ENCODE measurements at places on chromosomes 6 and 20. TPM values are rescaled to one million over a fixed set of nuclear protein-coding genes. Genes with fewer than 3 reads are reported as not detected.

CLPSL1 gene
- total RNA-seq = not detected

OTOR gene
- total RNA-seq = not detected

HTR1B gene
- not detected for total RNA-seq

ANKEF1 gene
- total RNA-seq = 2.0 TPM

CTCFL gene
- not detected for total RNA-seq

PRRT1 gene
- 1.5 TPM for total RNA-seq

PRIM2 gene
- 17.4 TPM for total RNA-seq

NT5DC1 gene
- 39.0 TPM for total RNA-seq

HLA-DRB1 gene
- 410 TPM for total RNA-seq

DNA sequence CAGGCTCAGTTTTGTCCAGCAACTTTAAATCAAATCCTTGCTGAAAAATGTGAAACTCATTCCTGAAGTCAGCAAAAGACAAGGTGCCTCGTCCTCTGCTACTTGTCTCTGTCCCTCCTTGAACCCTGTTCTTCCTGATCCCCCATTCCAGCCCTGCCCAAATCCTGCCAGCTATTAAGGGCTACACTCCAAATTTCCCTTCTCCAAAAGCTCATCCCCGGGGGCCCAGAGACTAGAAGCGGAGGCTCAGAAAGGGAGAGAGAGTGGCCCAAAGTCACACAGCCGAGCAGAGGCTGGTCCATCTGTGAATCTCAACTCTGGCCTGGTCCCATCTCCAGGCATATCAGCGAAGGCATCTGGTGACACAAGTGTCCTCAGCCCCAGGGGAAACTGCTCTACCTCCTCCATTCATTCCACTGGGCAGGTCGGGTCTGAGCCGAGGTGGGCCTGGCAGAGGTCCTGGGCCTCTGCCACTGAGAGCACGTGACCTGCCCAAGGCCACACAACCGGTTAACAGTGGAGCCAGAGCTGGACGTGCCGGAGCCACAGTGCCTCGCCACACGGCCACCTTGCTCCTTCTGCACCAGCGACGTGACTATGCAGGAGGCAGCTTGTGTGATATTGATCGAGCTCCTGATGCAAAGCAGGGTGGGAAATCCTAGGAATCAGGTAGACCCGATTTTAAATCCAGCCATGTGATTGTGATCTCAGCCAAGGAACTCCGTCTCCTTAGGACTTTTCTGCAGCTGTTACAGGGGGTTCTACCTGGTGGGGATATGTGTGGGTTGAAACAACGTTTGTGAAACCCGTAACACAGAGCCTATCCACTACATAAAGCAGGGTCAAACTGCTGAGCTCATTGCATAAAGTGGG, 28.6 kb downstream of the NOL4L start:
- no peak for DNase-seq

DNA sequence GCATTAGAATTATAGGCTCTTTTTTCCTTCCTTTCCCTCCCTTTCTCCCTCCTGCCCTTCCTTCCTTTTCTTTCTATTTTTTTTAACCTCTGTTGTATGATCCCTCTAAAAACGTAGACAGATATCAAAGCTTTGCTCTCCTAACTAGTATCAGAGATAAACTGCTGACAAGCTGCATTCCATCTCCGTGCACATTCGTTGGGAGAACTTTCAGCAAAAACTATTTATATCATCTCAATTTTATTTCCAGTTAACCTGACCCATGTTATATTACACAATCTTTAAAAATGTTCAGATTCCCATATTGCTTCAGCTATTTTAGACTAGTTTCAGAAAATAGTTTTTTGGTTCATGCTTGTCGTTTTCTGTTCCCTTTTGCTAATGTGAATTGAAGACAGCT, 47.3 kb downstream of the RNF217 start:
- DNase-seq = no peak

GRCh38 chr6:30763618-30764489, 19.5 kb upstream of the IER3 start:
- no peak for DNase-seq

- DNase-seq = no peak
Observed at GRCh38 chr6:166502453-166502852, 84.0 kb downstream of the RAMACL start.

GRCh38 chr6:25017932-25018567, 82.3 kb upstream of the RIPOR2 start:
- DNase-seq = peak; percentile 91

DNA sequence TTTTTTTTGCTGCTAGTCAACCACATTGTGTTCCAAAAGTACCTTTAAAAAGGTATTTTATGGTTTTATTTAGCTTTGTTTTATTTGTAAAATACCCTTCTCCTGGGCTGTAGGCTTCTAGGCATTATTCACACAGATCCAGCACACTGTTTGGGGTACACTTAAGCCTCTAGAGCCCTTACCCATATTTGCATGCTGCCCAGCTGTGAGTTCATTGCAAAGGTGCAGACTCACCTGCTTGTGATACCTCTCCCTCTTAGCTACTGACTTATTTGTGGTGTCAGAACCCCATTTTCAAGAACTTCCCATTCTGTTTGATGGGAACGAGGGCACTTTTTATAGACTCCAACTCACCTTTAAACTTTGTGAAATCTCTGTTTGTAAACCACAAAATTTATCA, 69.8 kb downstream of the RIN2 start:
- DNase-seq = no peak

- DNase-seq = no peak
Observed at GRCh38 chr6:146980900-146981329, 223.3 kb upstream of the STXBP5 start.

DNA sequence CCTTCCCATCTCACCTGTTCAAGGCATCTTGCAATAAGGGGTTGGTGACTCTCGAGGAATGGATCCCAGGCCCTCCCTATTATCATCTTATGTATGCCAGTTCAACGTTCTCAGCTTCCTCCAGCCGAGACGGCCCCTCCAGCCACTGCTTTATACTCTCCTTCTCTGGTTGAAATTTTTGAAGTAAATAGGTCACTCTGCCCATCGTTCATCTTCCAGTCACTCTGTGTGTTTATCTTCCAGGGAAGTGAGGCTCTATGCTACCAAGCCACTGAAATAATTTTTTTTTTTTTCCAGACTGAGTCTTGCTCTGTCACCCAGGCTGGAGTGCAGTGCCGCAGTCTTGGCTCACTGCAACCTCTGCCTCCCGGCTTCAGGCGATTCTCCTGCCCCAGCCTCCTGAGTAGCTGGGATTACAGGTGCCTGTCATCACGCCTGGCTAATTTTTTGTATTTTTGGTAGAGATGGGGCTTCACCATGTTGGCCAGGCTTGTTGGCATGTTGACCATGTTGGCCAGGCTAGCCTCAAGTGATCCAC, 17.0 kb downstream of the PTPN1 start:
- DNase-seq = no peak

GRCh38 chr6:5034328-5034727, 30.5 kb upstream of the RPP40 start:
- DNase-seq = no peak

GRCh38 chr20:49813305-49813974, 812 bp downstream of the SLC9A8 start:
- DNase-seq = no peak

DNA sequence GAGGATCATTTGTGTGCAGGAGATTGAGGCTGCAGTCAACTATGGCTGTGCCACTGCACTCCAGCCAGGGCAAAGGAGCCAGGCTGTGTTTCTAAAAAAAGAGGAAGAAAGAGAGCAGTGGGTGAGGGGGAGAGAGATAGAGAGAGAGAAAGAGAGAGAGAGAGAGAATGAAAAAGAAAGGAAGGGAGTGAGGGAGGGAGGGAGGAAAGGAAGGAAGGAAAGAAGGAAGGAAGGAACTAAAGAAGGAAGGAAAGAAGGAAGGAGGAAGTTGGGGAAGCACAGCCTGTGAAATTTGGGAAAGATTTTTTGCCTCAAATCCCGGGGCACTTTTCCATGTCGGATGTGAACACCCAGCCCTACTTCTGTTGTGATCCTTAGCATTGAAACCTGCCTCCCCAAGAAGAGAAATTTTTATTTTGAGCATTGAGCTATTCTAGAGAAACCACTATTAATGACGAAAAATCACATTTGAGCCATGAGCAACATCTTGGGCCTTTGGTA, 57.8 kb downstream of the FOXA2 start:
- DNase-seq = no peak

DNA sequence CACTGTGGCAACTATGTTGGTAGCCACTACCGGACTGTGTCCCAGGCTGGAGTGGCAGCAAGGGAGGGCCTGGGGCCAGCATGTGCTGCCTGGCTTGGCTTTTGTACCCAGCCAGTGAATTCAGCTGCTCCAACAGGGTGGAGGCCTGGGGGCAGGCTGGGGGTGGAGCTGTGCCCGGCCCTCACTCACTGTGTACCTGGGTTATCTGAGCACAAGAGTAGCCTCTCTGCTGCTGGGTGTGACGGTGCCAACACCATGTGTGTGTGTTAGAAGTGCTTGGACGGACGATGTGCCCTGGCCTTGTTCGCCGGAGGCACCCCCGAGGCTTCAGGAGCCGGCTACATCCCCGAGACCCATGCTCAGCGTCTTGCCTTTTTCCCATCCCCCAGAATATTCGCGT, 49.2 kb downstream of the EFCAB8 start:
- DNase-seq = peak; percentile 58

DNA sequence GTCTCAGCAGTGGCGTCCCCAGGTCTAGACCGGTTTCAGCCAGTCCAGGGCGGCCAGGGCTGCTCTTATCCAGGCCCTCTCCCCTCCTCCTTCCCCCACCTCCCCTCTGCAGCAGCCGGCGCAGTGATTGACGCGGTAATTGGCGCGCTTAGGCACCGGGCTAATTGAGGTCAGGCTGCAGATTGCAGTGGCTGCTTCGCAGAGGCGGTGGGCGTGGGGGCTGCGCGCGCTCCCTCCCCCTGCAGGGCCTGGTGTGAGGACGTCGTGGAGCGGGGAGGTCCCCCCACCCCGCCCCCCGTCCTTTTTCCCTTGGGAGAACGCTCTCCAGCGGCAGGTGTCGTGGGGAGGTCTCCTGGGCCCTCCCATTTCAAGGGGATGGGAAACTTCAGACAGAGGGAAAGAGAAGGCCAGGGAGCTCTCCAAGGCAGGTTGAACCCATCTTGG, 70.4 kb upstream of the BLCAP start:
- DNase-seq = no peak

GRCh38 chr20:3908667-3909066, 19.5 kb downstream of the PANK2 start:
- no peak for DNase-seq

GRCh38 chr20:51641866-51642265, 99.3 kb upstream of the NFATC2 start:
- DNase-seq = no peak

DNA sequence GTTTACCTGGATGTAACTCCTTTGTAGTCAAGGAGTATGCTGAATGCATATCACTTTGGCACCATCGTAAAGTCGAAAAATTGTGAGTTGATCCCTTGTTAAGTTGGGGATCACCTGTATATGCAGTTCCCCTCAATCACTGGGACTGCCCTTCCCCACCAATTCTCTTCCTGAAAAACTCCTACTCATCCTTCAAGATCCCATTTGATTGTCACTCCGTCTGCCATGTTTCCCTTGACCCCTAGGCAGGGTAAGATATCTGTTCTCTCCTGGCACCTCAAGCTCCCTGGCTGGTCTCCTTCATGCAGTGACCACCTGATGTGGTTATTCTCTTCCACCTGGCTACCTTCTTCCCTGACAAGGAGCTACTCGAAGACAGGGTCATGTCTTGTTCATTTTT, 10.0 kb upstream of the NOL4L start:
- DNase-seq = no peak

DNA sequence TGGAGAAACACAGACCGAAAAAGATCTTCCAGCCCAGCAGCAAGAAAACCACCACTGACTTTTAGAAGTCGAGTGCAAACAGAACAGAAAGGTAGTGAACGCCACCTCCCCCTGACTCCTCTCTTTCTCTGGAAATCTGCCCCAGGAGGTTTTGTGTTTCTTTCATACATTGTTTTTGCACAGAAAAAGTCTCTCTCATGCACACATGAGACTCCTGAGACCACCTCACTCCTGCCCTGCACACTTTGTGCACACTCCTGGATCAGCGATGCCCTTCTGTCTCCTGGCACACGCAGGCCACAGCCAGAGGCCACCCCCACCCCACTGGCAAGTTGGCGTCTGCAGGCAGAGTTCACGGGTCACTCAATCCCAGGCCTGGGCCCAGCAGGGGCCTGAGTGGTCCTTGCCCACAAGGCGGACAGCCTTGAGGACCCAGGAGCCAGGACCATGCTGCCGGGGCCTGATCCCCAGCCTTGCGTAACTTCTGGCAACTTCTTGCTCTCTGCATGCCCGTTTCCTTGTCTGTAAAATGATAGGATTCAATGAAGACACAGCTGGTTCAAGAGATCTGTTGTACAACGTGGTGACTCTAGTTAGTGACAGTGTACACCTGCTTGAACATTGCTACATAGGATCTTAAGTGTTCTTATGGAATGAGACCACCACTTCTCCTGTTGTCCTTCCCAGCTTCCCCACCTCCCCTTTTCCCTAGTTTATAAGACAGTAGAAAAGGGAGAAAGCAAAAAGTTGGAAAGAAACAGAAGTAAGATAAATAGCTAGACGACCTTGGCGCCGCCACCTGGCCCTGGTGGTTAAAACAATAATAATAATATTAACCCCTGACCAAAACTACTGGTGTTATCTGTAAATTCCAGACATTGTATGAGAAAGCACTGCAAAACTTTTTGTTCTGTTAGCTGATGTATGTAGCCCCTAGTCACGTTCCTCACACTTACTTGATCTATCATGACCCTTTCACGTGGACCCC, 30.2 kb upstream of the CST7 start:
- DNase-seq = no peak

GRCh38 chr6:53492860-53493634, 51.9 kb downstream of the GCLC start:
- DNase-seq = no peak
